Left ventricle myocardium superior (tissue), 1 donor: ENCODE measurements at places on chromosomes 2 and 18.

GRCh38 chr18:46856973-46857372 is 60.3 kb downstream of the PIAS2 start:
- no peak for DNase-seq

DNA sequence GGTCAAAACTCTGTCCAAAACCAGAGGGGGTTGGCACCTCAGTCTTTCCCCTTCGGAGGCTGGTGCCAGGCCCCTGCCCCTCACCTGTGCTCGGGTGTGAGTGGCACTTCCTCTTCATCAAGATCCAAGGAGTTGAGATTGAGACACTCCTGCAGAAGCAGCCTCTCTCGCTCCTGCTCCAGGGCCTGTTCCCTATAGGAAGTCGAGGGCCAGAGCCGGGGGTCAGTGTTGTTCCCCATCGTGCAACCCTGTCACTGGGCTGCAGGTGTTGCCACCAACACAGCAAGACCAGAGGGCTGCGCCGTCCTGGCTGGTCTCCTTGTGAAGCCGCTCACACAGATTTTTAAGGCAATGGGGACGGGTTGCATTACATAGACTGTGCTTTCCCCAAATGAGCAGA is 18.9 kb downstream of the FAM178B start:
- no peak for DNase-seq

DNA sequence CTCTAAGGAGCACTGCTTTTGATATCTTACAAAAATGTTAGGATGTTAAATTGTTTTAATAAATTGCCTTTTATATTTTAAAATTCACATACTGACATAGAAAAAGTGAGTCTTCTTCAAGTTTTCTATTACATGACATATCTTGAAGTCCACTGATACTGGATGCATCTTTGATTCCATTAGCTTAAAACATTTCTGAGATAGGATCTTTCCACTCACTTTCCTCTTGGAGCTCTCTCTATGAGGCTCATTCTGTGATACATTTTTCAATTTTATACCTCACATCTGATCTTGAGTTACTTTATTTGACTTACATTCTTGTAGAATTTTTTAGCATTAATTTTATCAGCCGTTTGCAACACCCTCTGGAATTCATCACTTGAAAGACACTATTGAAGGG is 86.8 kb upstream of the NOL4 start:
- no peak for DNase-seq

DNA sequence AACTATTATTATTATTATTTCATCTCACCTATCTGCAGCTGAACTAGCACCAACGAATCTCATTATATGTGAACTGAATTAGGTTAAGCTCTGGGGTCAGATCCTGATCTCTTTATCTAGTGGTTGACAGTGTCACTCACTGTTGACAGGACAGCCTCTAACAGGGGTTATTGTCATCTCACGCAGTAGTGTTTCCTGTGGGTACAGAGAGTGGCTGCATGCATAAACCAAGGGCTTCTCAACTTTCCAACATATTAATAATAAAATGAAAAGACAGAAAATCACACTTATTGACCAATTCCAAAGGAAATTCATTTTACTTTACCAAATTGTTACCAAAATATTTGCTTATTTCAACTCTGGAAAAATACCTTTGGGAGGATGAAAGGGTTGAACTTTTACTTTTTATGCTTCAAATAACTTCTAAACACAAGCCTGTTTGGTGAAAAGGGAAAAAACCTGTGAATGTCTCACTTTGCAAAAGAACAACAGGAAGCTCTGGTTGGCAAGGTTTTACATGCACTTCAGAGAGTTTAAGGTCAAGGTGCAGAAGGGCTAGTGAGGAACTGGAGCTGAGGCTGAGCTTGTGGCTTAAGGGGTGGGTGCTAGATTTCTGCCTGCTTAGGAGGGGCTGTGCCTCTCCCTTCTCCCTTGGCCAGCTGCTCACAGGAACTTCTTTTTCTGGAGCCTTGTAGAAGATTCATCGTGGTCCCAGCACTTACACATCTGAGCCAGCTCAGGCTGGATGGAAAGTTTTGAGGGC is 72.6 kb downstream of the CTAGE1 start:
- DNase-seq = no peak

GRCh38 chr2:42951263-42951938 is 159.0 kb upstream of the HAAO start:
- DNase-seq = peak; percentile 60

DNA sequence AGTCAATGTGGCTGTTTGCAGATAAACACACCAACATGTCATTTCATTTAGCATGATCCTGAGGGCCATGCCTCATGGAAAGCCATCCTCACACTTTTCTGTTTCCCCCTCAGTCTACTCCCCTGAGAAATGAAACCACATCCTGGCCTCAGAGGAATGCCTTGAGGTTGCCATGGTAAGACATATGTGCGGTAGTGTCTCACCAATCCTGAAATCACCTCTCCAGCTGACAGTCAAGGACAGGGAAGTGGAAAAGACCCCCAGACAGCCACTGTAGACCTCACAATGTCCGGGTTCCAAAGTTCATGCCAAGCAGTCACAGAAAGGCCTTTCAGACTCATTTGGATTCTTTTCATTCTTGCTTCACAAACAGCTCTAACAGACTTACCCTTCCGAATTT is 175.2 kb upstream of the PKDCC start:
- DNase-seq = no peak

DNA sequence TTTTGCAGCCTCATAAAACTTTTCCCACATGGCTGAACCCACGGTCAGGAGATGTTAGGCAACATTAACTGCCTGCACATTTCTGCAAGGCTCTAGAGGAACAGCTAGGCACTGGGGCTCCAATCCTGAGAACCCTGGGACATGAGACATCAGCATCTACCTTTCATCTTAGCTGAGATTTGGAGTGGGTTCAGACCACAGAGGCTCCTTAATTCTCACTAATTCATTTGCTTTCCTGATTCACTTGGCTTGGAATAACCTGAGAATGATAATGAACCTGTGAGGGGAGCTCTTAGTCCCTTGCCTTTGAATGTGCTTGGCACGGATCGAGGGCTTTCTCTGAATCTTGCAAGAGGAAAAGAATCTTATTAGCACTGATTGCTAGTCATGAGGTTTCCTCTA is 266.2 kb downstream of the FIGN start:
- no peak for DNase-seq

- DNase-seq = no peak
Measured at GRCh38 chr18:12908706-12909105, 24.7 kb upstream of the PTPN2 start.

GRCh38 chr18:30056528-30056927 is 986.0 kb downstream of the DSC3 start:
- DNase-seq = no peak

- no peak for DNase-seq
Measured at GRCh38 chr2:227378371-227378782, 729 bp downstream of the TM4SF20 start.

- no peak for DNase-seq
Measured at GRCh38 chr2:115129536-115129935, 687.1 kb downstream of the DPP10 start.

DNA sequence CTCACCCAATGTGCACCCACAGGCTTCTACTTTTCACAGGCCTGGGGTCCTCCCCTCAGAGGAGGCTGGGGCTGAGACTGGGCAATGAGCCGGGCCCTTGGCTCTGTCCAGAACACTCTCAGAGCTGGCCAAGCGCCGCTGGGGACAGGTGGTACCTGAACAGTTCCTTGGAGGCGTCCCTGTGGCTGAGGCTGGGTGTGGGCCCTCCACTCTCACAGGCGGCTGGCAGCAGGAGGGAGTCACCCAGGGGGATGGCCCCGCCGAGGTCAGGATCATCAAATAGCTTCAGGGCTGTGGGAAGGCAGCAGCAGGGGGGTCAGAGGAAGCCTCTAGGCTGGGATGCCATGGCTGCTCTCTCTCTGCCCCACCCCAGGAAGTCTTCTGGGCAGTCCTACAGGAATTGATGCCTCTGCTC is 27.1 kb downstream of the HS1BP3 start:
- DNase-seq = peak; percentile 33

- DNase-seq = no peak
Measured at GRCh38 chr2:204046145-204046544, 109.6 kb downstream of the ICOS start.

DNA sequence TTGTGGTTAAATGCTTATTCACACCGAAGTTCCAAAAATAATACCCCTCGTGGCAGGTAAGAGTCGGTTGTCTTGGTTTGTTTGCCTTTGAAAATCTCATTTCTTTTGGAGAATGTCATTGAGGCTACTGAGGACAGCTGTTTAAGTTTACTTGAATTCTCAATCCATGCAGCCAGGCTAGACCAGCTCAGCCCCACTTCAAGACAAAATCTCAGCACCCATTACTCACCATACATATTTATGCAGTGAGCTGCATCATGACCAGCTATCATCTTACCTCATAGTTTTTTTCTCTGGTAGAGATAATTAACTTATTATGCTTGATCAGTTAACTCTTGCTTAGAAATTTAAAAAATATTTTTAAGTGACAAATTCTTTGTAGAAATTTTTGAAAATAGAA is 115.9 kb downstream of the HAUS1 start:
- no peak for DNase-seq

DNA sequence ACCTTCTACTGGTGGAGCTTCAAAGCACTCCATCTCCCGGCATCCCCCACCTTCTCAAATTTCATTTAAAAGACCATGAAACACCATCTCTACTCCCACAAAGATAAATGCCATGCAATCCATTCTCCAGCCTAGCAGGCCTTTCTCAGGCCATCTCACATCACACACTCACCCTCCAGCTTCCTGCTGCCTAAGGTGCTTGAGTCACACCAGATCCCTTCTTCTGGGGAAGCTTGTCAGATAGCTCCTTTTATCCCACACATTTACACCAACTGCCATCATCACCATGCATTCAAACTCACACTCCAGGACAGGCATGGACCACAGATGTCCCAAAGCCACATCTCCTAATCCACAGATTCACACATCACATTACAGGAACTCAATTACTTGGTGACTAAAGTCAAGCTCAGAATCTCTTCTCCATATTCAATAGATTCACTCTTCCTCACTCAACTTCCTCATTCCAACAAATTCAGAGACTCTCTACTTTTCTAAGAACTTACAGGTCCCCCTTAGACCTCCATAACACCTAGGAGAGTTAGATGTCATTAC is 292.5 kb downstream of the TNS1 start:
- DNase-seq = no peak

DNA sequence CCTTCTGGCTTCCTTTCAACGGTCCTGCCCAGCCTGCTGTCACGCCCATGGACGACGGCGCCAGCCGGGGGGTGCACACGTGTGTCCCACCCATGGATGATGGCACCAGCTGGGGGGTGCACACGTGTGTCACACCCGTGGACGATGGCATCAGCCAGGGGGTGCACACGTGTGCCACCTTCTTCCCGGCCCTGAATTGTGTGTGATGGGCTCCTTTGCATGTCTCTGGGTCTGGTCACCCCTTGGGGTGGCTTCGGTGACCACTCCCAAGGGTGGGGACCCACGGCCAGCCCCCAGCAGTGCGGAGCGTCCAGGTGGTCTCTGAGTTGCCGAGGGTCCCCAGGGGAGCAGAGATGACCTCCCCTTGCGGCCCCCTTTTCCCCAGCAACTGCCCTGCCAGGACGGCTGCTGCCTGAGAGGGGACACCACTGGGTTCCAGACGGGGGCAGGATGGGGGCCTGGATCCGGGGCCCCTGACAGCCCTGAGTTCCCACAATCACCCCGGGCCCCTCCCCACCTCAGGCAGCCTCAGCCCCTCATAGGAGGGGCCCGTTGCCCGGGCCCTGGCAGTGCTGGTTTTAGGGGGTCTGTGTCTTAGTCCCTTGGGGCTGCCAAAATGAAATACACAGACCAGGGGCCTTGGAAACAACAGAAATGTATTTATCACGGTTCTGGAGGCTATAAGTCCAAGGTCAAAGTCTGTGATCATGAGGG is 9.4 kb downstream of the NEU4 start:
- DNase-seq = no peak

DNA sequence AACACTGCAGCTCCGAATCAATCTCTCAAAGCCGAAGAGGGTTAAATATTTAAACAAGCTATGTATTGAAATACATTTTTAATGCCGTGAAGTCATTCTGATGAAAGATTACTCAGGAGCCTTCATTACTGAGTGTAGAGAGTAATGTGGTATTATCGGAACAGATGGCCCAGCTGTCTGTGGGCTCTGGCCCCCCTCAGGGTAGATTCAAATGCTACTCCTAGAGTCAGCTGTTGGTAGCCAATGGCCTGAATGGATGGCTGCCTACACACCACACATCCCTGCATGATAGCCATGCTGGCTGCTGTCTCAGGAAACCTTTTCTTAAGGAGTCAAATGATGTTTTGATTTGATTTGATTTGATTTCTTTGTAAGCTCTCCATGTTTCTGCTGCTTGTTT is 732.3 kb upstream of the CELF4 start:
- no peak for DNase-seq

- DNase-seq = no peak
Measured at GRCh38 chr2:62857139-62857931, 151.8 kb downstream of the EHBP1 start.

GRCh38 chr2:182827182-182827879 is 39.1 kb downstream of the FRZB start:
- DNase-seq = no peak

- DNase-seq = no peak
Measured at GRCh38 chr2:65536596-65536995, 104.2 kb upstream of the SPRED2 start.

DNA sequence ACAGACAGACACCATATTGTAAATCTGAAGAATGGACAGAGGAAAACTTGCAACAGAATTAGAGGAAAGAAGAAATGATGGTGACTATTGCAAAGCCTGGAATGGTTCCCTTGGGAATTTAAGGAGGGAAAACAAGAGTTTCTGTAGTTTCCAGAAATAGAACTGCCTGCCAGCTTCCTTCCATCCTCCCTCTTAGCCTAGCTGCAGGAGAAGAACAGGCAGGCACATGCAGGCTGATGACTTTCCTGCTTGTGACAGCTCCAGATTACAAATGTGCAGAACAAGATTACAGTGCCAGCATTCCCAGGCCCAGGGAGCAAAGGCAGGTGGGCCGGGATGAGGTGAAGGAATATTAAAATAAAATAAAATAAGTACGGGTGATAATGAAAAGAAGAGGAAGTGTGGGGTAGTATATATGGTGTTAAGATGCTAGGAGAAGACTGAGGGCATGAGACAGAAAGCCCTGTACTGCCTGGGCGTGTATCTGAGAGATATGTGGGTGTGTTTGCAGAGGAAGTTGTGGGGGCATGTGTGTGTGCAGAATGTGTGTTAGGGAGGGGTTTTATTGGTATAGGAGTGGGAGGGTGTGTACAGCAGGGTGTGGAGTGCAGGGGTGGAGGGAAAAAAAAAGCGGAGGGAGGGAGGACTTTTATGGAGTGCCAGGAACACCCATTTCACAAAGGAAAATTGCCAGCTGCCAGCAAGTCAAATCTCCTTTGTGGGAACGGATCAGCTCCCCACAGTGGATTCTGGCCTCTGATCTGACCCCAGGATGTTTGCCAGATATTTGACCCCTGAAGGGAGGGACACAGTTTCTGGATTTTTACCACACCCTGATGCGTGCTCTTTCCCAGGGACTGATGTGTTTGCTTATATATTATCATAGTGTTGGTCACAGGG is 43.9 kb upstream of the NEMP2 start:
- no peak for DNase-seq

- no peak for DNase-seq
Measured at GRCh38 chr2:9471206-9471605, 3.1 kb upstream of the IAH1 start.
